Articular chondrocyte of knee joint (primary cell): ENCODE measurements at places on chromosomes 2 and 18. TPM values are rescaled to one million over a fixed set of nuclear protein-coding genes. Genes with fewer than 3 reads are reported as not detected.

SP140 gene
- total RNA-seq: 0.26 and 0.43 TPM in 2 replicates

IL36G gene
- not detected in 2 replicates for total RNA-seq

AGXT gene
- not detected in 2 replicates for total RNA-seq

ATP8B1 gene
- total RNA-seq: 40.2 and 46.7 TPM in 2 replicates

PROKR1 gene
- total RNA-seq: 0.11 TPM in 1 of 2 replicates, not detected in the other
